ENCODE measurements at places on chromosomes 16 and 17. TPM values are rescaled to one million over a fixed set of nuclear protein-coding genes. Genes with fewer than 3 reads are reported as not detected.

DNA sequence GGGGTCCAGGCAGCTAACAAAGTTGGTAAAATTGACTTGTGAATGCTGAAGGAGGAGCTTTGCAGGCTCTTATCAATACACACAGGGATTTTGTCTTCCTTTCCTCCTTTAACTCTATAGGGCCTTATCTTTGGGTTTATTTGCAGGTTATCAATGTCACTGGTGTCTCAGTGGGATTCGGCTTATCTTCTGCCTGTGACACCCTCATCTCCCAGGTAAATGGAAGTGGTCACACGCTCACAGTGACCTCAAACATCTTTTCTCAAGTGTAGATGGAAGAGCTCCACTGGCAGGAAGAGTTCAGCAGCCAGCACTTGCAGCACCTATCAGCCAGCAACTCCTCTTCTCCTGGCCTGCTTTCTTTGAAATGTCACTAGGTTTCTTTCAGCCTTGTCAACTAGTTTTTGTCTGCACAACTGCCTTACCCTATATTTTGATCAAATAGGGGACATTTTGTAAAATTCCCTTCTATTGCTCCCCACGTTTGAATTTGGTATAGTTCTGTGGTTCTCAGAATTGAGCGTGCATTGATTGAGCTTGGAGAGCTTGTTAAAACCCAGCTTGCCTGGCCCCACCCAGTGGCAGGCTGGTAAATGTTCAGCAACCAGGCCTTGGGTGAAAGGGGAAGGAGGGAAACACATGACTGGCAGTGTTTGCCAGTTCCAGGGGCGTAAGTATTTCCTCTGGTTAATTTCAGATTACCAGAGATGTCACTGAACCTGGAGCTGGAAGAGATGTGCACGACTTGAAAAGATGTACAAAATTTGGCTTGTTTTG lies 12.8 kb downstream of the SLC47A1 start:
- peak; percentile 64 for DNase-seq

KRT12 gene
- not detected for total RNA-seq

FASN gene
- 302 TPM for total RNA-seq

MAP3K14 gene
- total RNA-seq: 9.3 TPM

MEOX1 gene
- 0.86 TPM for total RNA-seq

CCL7 gene
- not detected for total RNA-seq

- DNase-seq: no peak
Observed at GRCh38 chr16:72291121-72291520, 119.2 kb upstream of the PMFBP1 start.

DNA sequence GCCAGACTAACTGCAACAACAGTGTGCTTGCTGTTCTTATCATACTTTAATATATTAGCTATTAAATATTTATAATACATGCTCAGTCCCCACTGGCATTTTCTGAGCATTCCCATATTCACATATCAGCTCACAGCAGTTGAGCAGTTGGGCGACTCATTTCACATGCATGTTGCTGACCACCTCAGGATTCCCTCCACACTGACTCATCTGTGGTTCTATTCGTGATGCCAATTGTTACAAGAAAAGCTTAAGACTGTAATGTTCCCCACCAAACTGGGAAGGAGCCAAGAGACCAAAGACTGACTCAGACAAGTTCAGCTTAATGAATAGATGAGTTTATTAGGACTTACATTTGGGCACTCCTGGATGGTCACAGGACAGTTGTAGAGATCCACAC lies 100.3 kb upstream of the KIF2B start:
- no peak for DNase-seq

DNA sequence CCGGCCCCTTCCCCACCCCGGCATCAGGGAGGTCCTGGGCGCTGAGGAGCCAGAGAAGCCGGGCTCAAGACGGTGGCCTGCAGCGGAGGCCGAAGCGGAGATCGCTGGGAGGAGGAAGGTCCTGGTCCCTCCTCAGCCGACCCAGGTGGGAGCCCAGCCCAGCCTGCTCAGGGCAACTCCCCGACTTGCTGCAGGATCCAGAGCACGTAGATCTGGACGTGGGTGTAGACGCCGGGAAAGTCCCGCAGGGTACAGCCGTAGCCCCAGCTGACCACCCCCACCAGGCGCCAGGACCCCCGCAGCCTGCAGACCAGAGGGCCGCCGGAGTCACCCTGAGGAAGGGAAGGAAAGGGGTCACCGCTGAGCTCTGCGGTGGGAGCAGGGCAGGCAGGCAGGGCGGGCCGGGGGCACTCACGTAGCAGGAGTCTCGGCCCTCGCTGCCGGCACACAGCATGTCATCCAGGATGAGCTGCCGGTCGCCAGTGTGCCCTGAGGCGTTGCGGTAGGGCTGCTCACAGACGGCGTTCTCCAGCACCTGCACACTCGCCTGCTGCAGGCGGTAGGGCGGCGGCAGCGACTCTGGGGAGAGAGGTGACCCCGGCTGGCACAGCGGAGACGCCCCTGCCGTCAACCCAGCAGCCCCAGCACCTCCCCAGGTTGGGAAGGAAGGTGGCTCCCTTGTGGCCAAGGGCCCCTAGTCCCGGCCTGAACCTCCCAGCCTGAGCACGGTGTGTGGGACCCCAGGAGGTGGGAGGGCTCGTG lies 5.4 kb downstream of the TPSD1 start:
- DNase-seq: no peak

- no peak for DNase-seq
Observed at GRCh38 chr17:7439462-7440112, at the start of gene FGF11. Gene FGF11, plus strand, starts transcription at chr17:7439512. Its CDS starts 109 bp downstream, at chr17:7439621.

DNA sequence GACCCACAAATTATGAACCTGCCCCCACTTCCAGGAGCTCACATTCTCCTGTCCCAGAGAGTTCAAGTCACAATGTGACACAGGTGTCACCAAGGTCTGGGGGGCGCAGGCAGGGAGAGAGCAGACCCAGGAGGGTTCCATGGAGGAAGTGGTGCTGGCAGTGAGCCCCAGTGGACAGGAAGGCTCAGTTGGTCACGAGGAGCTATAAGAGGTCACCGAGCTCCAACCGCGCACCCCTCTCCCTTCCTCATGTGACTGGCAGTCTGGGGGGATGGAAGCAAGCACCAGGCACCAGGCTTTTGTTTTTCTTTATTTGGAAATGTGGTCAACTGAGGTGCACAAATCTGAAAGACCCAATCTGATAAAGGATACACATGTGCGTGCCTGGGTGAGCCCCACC lies 2.5 kb downstream of the ITGAD start:
- DNase-seq: peak; percentile 62

NATD1 gene
- total RNA-seq: 15.7 TPM

DNA sequence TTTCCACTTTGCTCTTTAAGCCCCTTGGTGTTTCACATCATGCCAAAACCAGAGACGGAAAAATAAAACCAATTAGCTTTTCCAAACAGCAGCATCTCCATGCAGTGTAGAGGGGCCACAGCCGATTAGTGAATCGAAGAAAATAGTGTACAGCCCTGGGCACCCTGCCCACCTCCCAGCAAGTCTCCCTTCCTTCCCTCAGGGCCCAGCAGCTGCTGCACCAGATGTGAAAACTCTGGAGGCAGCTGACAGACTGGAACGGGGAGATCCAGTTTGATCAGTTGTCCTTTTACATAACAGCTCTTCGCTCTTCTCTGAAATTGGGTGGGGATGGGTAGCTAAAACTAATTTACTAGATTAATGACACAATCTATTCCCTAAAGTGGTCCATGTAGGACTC lies 19.3 kb downstream of the TMEM11 start:
- no peak for DNase-seq

GRCh38 chr17:36948717-36949460 lies at the start of gene AATF:
Gene AATF, plus strand, starts transcription at chr17:36948954. Its CDS starts 172 bp downstream, at chr17:36949126.
- peak; percentile 97 for DNase-seq

- DNase-seq: no peak
Observed at GRCh38 chr16:6247775-6248174, 1084.9 kb upstream of the RBFOX1 start.

DNA sequence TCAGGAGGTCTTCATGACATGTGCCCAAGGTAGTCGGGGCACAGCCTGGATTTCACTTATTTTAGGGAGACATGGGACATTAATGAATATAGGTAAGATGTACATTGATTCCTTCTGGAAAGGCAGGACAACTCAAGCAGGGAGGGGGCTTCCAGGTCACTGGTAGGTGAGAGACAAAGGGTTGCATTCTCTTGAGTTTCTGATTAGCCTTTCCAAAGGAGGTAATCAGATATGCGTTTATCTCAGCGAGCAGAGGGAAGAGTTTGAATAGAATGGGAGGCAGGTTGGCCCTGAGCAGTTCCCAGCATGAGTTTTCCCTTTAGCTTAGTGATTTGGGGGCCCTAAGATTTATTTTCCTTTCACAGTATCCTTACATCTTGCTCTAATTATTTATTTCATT lies 443.8 kb upstream of the EEF2KMT start:
- DNase-seq: no peak

GRCh38 chr17:52154466-52154865 lies 4.0 kb downstream of the CA10 start:
- DNase-seq: no peak

TCAP gene
- 3.7 TPM for total RNA-seq

GRCh38 chr17:40633871-40634270 lies 13.7 kb downstream of the SMARCE1 start:
- no peak for DNase-seq

TEKT1 gene
- total RNA-seq: 9.7 TPM

OR1A1 gene
- total RNA-seq: not detected

GRCh38 chr17:42436391-42436790 lies 13.3 kb upstream of the CAVIN1 start:
- no peak for DNase-seq

ITFG1 gene
- total RNA-seq: 50.0 TPM

LAT gene
- total RNA-seq: 17.8 TPM

DNA sequence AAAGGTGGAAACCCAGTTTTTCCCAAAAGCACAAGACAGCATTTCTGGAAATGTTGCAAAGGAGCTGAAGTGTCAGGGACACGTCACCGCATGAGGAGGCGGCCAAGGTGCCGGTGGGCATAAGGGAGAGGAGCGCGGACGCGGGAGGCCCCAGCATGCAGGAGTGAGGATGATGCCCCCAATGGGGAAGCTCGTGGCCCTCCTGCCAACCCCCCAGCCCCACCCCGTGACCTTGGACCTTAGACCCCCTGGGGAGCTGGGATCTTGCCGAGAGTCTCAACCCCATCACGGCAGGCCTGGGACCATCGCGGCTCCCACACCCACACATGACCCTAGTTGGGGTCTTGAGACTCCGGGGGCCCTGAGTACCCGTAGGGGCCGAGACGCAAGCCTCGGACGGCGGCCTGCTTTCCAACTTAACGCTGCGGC lies 119.4 kb upstream of the METRNL start:
- DNase-seq: no peak

DPEP2 gene
- total RNA-seq: 29.5 TPM

SYT17 gene
- 11.8 TPM for total RNA-seq

GRCh38 chr16:4846901-4847773 lies at the start of the genes GLYR1 and UBN1:
Gene GLYR1, minus strand, starts transcription at chr16:4847288. Its CDS starts 23 bp downstream, at chr16:4847265.
Gene UBN1, plus strand, starts transcription at chr16:4847481. Its CDS starts 5,437 bp downstream, at chr16:4852918.
- peak; percentile 100 for DNase-seq

NPIPB6 gene
- total RNA-seq: not detected

DNA sequence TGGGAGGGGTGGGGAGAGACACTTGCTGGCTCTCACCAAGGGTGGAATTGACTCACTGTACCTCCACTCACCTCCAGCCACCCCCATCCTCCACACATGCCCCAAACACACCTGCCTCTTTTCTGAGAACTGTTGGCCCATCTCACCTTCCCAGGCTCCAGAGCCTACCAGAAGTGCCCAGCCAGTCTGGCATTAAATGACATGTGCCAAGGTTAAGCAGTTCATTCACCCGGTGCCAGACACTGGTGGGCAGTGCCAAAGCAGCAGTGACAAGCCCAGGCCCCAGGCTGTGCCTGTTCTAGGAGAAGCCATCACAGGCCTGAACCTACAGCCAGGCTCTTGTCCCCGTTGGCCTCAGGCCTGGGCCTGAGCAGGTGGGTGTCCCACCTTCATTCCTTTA lies 11.2 kb downstream of the MVP start:
- DNase-seq: no peak

- peak; percentile 86 for DNase-seq
Observed at GRCh38 chr17:78759203-78759968, 22.7 kb downstream of the CYTH1 start.

VMO1 gene
- total RNA-seq: 9.9 TPM

GRCh38 chr16:4347765-4348509 lies 3.2 kb downstream of the PAM16 start:
- DNase-seq: peak; percentile 74

KRTAP4-6 gene
- not detected for total RNA-seq

GRCh38 chr17:41118721-41119120 lies 548 bp upstream of the KRTAP4-11 start:
- DNase-seq: no peak

DNA sequence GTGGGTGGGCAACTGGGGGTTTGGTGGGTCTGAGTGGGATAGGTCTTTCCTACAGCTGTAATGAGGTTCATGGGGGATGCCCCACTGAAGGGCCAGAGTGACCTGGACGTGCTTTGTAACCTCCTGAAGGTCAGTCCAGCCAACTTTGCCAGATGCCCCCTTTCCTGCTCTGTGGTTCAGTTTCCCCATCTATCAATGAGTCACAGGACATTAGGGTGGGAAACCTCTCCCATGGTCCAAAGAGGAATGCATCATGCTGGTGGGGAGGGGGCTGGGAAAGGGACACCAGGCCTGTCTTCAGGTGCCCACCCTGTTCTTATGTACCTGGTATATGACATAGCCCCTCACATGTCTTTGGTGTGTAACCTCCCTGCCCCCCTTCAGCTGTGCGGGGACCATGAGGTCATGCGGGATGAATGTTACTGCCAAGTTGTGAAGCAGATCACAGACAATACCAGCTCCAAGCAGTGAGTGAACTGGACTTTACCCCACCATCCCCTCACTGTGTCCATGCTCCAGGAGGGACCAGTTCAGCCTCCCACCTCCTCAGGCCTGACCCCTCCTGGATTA lies 24.0 kb upstream of the ALKBH5 start:
- no peak for DNase-seq

GRCh38 chr17:76013377-76013932 lies 12.8 kb downstream of the CDK3 start:
- no peak for DNase-seq

GRCh38 chr17:50355336-50355700 lies 9.4 kb downstream of the XYLT2 start:
- DNase-seq: no peak

GRCh38 chr17:73713136-73713535 lies 68.9 kb upstream of the SDK2 start:
- DNase-seq: no peak

- no peak for DNase-seq
Observed at GRCh38 chr16:57949013-57949412, 21.9 kb downstream of the CNGB1 start.

SLC47A1 gene
- 18.6 TPM for total RNA-seq

Measured in lower lobe of right lung (tissue), 2 donors.